WTC11 (cell line): ENCODE measurements at places on chromosomes 7 and 10. TPM values are rescaled to one million over a fixed set of nuclear protein-coding genes. Genes with fewer than 3 reads are reported as not detected.

DNA sequence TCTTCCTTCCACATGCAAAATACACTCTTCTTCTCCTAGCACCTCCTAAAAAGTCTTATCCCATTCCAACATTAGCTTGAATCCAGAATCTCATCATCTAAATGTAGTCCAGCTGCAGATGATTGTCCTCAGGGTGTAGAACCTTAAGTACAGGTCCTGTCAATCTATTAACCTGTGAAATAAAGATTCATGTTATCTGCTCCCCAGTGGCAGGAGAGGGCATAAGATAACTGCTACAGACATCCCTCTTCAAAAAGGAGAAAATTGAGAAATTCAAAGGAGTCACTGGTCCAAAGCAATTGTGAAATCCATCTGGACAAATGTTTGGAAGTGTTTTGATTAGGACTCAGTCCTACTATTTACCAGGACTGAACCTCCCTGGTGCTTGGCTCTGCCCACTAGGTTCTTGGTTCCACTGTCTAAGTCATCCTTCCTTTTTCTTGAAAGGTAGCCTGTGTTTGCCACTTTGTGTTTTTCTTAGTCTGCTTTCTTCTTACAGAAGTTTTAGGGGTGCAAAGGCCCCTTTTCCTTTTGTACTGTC, 96.2 kb downstream of the ADD3 start:
- peaks cover 5% of the 10 kb centered on the region for H3K36me3 ChIP-seq
- H3K27ac ChIP-seq: no peak overlapping the region
- H3K4me1 ChIP-seq: no peaks in the 10 kb centered on the region
- H3K27me3 ChIP-seq: no peaks in the 10 kb centered on the region
- DNase-seq: no peak

DNA sequence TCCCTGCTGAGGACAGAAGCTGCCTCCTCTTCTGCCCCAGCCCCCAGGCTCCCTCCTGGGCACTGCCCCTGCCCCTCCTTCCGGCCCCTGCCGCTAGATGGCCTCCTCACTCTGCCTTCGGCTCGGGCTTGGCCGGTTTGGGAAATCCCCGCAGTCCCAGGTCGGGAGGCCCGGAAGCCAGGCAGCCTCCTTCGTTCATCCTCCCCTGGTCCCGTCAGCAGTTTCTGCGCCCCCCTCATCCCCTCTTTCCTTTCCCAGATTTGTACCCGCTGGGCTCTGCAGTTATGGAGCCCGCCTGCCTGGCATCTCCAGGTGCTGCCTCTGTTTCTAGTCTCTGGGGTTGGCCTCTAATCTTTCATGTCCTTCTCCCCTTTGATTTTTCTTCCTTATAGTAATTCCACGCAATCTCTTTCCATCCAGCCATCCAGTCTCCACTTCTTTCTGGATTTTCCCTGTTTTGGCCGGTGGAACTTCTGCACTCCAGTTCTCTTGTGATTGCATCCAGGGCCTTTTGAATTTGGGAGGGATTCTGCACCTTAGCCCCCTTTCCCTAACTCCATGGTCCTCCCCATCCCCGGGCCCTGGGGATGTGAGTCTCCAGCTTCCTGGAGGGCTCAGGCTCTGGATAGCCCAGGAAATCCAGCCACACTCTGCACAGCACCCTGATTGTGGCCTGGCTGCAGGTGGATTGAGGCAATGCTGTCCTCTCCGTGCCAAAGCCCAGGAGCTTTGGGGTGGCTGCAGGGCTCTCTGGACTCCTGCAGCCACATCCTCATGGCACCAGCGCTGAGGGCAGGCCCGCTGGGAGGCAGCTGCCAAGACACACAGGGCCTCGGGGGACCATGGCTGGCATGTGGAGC, 3.3 kb upstream of the SHH start:
- H3K36me3 ChIP-seq: no peaks in the 10 kb centered on the region
- no peak overlapping the region for H3K27ac ChIP-seq
- H3K4me1 ChIP-seq: peaks cover 35% of the 10 kb centered on the region
- DNase-seq: peak; percentile 90
- peaks cover 55% of the 10 kb centered on the region for H3K27me3 ChIP-seq

DNA sequence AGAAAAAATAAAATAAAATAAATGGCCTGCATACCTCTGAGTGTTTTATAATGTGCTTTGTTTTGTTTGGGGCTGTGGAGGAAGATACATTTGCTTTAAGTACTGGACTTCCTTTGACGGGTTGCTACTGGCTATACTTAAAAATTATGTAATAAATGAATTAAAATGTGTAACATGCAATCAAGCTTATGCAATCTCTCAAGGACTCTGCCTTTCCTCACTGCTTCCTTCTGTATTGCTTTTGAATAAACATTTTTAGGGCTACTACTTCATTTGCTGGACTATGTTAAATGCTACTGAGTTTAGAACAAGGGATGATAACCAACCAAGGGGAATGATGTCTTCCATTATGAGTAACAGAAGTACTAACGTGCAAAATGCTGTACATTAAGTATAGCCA, 91.6 kb downstream of the ETV1 start:
- no peaks in the 10 kb centered on the region for H3K4me1 ChIP-seq
- no peaks in the 10 kb centered on the region for H3K27me3 ChIP-seq

DNA sequence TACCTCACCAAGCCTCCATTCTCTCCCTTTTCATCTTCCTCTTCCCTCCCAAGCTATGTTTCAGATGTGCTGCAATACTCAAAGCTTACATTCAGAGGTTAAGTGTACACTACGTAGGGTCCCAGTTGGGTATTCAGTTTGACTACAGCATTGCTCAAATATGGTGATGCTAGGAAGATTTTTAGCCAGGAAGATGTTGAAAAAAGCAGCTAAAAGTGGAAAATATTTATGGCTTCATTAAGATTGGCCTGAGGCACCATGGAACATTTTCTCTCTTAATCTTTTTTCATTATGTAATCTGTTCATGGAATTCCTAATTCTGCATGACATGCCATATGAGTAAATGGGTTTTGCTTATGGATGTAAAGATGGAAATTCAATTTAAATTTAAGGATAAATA, 72.0 kb upstream of the ABCB5 start:
- H3K27ac ChIP-seq: no peak overlapping the region
- no peaks in the 10 kb centered on the region; the same call in 1 of the 2 replicates for H3K27me3 ChIP-seq
- H3K4me1 ChIP-seq: peaks cover 23% of the 10 kb centered on the region
- no peak for DNase-seq
- no peak overlapping the region for H3K4me3 ChIP-seq

DNA sequence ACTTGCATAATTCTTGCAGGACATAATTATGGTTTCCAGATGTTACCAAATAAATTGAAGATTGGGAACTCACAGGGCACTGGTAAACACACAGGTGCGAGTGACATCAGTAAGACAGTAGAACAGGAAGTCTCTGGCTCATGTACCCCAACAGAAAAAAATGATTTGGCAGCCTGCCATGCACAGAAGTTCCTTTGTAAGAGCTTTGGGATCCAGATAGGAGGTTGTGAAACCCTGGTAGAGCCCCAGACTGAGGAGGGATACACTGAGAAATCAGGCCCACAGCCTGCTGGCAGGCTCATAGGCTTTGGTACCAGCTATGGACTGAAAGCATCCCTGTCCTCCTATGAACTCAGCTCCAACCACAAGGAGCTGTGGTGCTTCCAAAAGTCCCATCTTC, 118.0 kb downstream of the COBL start:
- DNase-seq: no peak
- no peaks in the 10 kb centered on the region; the same call in 1 of the 2 replicates for H3K27me3 ChIP-seq
- no peaks in the 10 kb centered on the region for H3K4me1 ChIP-seq
- no peak overlapping the region for H3K4me3 ChIP-seq

- H3K4me1 ChIP-seq: no peaks in the 10 kb centered on the region
- peaks cover 9% of the 10 kb centered on the region for H3K27me3 ChIP-seq
- DNase-seq: no peak
- peaks cover 76% of the 10 kb centered on the region for H3K36me3 ChIP-seq
Measured at GRCh38 chr10:130333185-130333584, 197.0 kb downstream of the GLRX3 start.

DNA sequence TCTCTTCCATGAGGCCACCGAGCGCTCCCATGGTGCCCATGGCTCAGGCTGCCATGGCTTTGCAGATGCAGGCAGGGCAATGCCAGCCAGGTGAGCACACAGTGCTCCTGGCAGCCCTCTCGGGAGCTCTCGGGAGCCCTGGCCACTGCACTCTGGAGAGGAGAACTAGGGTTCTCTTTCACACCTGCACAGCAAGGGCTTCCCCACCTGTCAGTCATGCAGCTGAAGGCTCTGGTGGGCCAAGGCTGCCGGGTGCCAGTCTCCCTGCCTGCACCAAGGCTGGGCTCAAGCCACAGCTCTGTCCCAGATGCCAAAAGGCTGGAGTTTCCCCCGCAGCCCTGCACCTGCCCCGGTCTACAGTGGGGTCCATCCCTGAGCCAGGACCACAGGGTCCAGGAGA, 32.6 kb downstream of the NUDT1 start:
- H3K4me3 ChIP-seq: no peak overlapping the region
- no peaks in the 10 kb centered on the region for H3K27me3 ChIP-seq
- peaks cover 15% of the 10 kb centered on the region for H3K4me1 ChIP-seq
- H3K27ac ChIP-seq: 0 out of 2 replicates have a peak overlapping the region, but pooled peaks have one; percentile 63

- no peak overlapping the region for H3K27ac ChIP-seq
- peaks cover 13% of the 10 kb centered on the region for H3K36me3 ChIP-seq
Measured at GRCh38 chr7:133829336-133829897, 297.7 kb upstream of the LRGUK start.

DNA sequence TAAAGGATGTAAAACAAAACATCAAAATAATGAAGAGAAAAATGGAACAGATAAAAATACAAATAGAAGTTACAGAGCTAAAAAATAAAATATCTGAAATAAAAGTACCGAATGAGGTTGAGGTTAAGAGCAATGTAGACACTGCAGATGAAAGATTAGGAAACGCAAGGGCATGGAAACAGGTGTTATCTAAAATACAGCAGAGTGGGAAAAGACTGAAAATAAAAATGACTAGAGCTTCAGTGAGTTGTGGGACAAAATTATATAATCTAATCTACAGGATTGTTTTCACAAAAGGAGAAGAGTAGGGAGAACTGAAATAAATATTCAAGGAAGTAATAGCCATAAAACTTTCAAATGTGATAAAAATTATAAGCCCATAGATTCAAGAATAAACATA, 123.8 kb downstream of the PTEN start:
- no peaks in the 10 kb centered on the region for H3K27me3 ChIP-seq
- H3K4me3 ChIP-seq: no peak overlapping the region
- H3K27ac ChIP-seq: no peak overlapping the region
- H3K4me1 ChIP-seq: peaks cover 8% of the 10 kb centered on the region
- no peak for DNase-seq

DNA sequence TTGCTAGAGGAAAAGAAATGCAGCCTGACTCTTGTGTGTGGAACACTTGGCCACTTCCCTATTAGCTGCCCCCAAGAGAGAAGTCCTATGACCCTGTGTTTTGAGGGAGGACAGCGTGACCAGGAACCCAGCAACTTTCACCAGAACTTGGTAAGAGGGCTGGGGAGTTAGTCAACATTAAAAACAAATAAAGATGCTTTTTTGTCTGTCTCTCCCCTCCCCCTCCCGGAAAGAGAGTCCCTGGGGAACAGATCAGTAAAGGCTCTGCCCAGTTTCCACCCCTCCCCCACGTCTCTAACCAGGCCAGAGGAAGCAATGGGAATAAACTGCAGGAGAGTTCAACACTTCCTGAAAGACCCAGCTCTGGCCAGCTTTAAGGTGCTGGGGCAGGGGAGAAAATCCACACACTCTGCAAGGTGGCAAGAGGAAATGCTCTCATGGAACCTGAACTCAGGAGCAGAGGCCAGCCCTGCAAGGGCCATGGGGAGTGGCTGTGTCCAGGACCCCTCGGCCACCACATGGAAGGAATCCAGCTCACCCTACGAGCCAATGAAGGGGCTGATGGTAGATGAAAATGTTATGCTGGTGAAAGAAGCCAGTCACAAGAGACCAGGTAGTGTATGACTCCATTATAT, 21.5 kb downstream of the SH3PXD2A start:
- peak overlapping the region; percentile 48; the same call in 1 of the 2 replicates for H3K27ac ChIP-seq
- H3K27me3 ChIP-seq: no peaks in the 10 kb centered on the region
- peaks cover 62% of the 10 kb centered on the region for H3K4me1 ChIP-seq
- H3K4me3 ChIP-seq: peak overlapping the region; percentile 20; the same call in 1 of the 2 replicates

GRCh38 chr10:43123361-43124093, 14.7 kb upstream of the CSGALNACT2 start:
- no peaks in the 10 kb centered on the region for H3K36me3 ChIP-seq
- no peak overlapping the region for H3K27ac ChIP-seq
- no peak for DNase-seq
- no peak overlapping the region for H3K4me3 ChIP-seq
- H3K4me1 ChIP-seq: no peaks in the 10 kb centered on the region

DNA sequence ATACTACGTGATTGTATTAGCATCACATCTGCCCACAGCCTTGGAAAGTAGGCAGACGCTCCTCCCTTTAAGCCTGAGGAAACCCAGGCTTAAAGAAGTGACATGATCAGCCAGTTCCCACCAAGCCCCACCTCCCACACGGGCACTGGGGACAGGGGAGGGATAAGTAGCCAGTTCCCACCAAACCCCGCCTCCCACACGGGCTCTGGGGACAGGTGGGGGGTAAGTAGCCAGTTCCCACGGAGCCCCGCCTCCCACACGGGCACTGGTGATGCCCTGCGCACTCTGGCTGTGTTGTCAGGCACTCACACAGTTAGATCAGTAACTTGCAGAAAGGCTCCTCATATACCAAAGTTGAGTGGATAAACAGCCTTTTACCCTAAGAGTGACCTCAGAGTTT, 606.8 kb downstream of the PTPRN2 start:
- no peak overlapping the region for H3K27ac ChIP-seq
- no peaks in the 10 kb centered on the region for H3K27me3 ChIP-seq
- no peak for DNase-seq
- H3K36me3 ChIP-seq: peaks cover 22% of the 10 kb centered on the region
- H3K4me3 ChIP-seq: no peak overlapping the region

- H3K4me1 ChIP-seq: peaks cover 4% of the 10 kb centered on the region
- no peak overlapping the region for H3K4me3 ChIP-seq
- no peak overlapping the region for H3K27ac ChIP-seq
- peaks cover 4% of the 10 kb centered on the region; the same call in 1 of the 2 replicates for H3K27me3 ChIP-seq
- peak; percentile 41 for DNase-seq
Measured at GRCh38 chr7:43750016-43750887, 8.2 kb upstream of the BLVRA start.

DNA sequence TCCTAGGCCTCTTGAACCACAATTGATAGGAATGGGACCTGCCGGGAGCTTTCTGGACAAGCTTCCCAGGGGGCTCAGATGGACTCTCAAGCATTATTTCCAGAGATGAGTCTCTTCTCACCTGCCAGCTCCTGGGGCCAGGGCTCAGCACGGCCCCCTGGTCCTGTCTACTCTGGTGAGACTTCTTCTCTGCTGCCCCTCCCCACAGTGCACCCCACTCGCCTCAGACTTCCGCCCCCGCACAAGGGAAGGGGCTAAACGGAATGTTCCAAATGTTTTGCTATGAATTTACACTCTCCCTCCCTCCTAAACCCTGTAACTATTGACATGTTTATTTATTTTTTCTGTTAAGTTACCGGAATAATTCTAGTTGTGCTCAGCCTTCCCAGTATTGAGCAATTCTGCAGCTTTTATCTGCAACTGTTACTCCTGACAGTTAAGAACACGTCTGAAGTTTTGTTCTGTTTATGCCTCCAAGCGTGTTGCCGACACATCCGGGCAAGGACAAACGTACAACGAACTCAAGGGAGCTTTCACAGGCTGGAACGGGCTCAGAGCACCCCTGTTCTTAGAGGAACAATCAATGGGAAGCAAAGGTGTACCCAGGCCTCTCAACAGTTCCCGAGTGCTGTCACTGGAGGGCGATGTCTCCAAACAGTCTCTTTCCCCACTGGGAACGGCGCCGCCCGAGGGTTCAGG, 55.2 kb downstream of the FHIP2A start:
- peak; percentile 86 for DNase-seq
- H3K36me3 ChIP-seq: no peaks in the 10 kb centered on the region
- peaks cover 43% of the 10 kb centered on the region for H3K4me1 ChIP-seq
- no peaks in the 10 kb centered on the region; the same call in 1 of the 2 replicates for H3K27me3 ChIP-seq

Gene CREB3L2
- total RNA-seq: 48.1 to 60.6 TPM (median 52.1 TPM) in 3 replicates

Gene UPK3BL2
- total RNA-seq: 9.0 to 11.2 TPM (median 10.5 TPM) in 3 replicates

Gene SYNPO2L
- total RNA-seq: 0.11 to 0.22 TPM (median 0.18 TPM) in 3 replicates

Gene SFMBT2
- total RNA-seq: 10.9 to 14.3 TPM (median 12.0 TPM) in 3 replicates

Gene HOXA6
- total RNA-seq: not detected in 3 replicates

Gene GNAT3
- total RNA-seq: not detected in 3 replicates
